ENCODE measurements at places on chromosomes 12 and 14.

DNA sequence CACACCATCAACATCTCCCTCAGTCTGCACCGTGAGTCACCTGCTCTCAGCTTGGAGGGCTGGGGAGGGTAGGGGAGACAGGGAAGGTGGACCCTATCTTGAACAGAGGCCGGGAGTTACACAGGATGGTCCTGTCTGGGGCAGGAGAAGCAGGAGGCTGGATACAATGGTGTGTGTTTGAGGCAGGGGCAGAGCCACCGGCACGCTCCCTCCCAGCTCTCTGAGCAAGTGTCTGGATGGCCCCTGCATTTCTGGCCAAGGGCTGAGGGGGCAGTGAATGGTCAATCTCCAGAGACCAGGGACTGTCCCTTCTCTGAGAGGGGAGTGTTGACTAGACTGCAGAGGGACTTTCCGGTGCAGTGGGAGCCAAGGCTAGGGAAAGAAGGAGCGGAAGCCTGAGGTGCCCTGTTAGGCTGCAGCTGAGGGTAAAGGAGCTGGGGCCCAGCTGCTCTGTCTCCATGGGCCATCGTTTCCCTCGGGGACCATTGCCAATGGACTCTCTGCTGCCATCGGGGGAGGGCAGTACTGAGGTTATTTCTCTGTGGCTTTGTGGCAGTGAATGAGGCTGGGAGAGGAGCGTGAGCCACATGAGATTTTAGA lies 1.9 kb downstream of the LRP1-AS start:
- DNase-seq: no peak

- DNase-seq: no peak
Measured at GRCh38 chr12:14611640-14612203, 44.0 kb upstream of the PLBD1 start.

DNA sequence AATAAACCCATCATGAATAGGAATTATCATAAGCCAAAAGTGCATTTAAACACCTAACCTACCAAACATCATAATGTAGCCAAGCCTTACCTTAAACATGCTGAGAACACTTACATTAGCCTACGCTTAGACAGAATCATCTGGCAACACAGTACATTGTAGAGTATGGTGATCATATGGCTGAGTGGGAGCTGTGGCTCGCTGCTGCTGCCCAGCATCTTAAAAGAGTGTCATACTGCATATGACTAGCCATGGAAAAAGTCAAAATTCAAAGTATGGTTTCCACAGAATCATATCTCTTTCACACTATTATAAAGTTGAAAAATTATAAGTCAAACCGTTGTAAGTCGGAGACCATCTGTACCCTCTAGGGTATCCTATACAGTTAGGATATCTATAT lies 32.0 kb upstream of the PRPF39 start:
- DNase-seq: no peak

DNA sequence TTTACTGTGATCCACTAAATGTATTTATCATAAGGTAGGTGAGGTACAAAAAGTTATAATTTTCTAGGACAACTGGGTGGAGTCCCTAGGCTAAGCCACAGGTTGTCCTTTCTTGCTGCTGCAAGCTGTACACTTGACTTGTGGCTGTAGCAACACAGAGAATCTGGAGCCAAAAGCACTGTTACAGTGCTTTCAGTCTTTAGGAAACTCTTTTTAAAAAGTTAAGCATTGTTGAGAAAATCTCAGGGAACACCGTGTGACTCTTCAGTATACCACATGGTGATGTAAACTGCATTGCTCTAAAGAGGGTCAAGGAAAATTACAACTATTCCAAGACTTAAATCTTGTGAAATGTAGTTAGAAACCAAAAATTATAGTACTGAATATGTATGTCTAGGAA lies 11.4 kb downstream of the SLC15A5 start:
- no peak for DNase-seq

- DNase-seq: no peak
Measured at GRCh38 chr14:99029145-99029915, 242.7 kb downstream of the BCL11B start.

DNA sequence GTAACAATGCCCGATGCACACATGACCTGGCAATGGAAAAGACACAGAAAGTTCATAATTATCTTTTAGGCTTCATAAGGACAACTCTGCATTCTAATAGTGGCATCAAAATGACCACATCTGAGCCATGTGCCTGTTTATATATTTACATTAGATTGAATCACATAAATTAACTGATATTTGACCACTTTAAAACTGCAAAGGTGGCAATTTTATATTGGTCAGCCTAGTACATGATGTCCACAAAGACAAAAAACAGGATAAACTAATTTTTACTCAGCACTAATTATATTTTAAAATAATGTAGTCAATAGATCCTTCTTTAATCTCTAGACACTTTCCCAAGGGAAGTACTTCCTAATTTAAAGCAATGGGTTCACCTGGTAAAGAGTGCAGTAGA lies 12.0 kb upstream of the OVCH1 start:
- DNase-seq: no peak

DNA sequence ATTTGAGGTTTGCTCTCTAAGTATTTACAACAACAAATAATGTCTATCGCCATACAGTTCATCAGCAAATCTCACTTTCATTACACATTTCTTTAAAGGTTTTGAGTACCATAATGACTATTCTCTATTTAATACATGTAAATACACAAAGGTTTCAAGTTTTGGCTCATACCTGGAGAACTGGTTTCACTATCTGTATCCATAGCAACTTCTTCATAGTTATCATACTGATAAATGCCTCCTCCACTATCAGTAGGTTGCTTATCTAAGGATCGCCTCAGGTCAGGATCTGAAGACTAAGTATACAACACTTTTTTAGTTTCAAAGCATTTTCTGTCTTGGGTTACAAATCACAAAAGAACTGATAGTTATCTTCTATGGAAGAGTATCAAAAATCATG lies 21.4 kb downstream of the ZFC3H1 start:
- no peak for DNase-seq

- no peak for DNase-seq
Measured at GRCh38 chr12:4454315-4454860, 8.8 kb upstream of the FGF6 start.

DNA sequence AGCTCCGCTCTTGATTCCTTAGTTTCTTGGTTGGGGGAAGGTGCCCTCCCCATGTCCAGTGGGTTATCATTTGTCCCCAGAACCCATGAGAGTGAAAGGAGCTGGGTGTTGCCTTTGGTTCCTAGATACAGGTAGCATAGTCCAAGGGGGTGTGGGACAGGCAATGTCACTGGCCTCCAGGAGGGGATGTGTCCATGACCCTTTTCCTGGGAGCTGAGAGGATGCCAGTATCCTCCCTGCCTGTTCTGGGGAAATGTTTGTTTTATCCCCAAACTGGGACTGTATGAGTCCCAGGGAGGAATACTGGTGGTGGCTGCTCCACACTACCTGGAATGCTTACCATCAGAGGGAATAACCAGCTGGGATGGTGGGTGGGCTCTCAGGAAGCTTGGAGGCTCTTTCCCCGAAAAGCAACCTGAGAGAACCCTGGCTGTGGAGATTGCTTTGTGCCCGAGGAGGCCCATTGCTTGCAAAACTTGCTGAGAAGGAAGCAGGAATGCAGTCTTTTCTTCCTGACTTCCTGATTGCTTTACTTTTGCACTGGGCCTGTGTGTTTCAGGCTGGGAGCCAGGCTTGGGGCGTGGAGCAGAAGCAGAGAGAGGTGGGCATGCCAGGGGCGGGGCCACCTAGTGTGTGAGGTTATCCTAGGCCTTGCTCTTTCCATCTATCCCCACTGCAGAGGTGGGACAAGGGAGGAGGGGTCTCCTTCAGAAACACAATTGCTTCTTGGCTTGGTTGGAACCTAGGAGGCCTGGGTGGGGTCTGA lies 715 bp upstream of the SLC10A1 start:
- DNase-seq: no peak

GRCh38 chr12:3820122-3820521 lies 53.1 kb downstream of the PARP11 start:
- DNase-seq: peak; percentile 49

DNA sequence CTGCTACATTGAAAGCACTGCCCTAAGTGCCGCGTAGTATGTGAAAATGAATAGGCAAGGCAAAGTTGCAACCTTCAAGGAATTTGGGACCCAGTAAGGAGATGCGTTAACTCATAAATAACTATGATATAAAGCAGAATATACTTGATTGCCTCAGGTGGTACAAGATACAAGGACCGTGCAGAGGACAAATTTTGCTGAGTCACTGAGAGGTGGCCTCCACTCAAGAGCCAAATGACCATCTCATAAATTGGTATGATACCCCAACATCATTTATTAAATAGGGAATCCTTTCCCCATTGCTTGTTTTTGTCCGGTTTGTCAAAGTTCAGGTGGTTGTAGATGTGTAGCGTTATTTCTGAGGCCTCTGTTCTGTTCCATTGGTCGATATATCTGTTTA lies 35.7 kb downstream of the IGF1 start:
- DNase-seq: no peak

- DNase-seq: peak; percentile 88
Measured at GRCh38 chr12:98352218-98352811, 163.1 kb upstream of the TMPO start.

- DNase-seq: no peak
Measured at GRCh38 chr12:117646520-117646919, 285.1 kb upstream of the NOS1 start.

- no peak for DNase-seq
Measured at GRCh38 chr12:99142651-99143050, 497.6 kb downstream of the APAF1 start.

GRCh38 chr12:116980083-116980482 lies 69.3 kb downstream of the FBXW8 start:
- DNase-seq: no peak

GRCh38 chr12:39804479-39804878 lies 184.9 kb upstream of the ABCD2 start:
- no peak for DNase-seq

DNA sequence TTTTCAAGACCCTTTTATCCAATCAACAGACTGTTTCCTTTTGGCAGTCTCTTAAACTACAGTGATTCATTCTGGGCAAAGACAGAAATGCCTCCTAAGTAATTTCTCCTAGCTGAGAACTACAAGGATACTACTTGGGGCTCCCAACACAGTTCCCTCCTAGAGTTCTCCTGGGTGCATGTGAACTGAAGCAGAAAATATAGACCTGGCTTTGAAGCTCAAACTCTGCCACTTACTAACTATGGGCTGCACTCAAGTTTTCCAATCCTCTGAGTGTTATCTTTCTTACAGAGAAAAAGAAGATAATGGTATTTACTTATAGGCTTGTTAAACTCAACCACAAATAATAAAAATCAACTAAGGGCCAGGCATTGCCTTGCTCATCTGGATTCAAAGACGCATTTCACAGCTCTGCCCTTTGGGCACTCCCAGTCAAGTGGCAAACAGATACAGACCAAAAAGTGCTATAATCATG lies 97.6 kb downstream of the EFCAB11 start:
- DNase-seq: no peak

DNA sequence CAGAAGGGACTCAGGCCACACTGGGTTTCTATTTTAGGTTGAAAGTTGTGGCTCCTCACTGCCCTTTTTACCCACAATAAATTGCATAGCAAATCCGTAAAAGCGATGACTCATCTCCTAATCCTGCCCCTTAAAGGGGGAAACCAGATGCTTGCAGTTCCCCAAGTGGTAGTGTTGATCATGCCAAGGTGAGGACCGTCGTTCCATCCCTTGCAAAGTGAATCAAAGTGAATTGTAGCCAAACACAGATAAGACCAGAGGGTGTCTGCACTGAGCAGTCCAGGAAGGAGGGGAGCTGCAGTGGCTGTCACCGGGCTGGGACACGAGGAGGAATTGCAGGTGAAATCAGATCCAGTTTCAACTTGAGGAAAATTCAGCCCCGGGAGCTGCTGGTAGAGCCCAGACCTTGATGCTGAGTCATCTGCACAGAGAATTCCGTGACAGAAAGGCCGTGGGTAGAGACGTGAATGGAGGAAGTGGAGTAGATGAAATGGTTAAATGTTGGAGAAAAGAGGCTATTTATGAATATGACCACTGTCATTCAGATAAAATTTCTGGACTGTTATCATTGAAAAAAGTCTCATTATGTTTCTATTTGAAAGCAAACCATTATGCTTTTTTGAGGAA lies 44.2 kb upstream of the MMP17 start:
- peak; percentile 89 for DNase-seq

GRCh38 chr12:93127582-93128331 lies 198.7 kb upstream of the EEA1 start:
- no peak for DNase-seq

- no peak for DNase-seq
Measured at GRCh38 chr14:95157048-95157326, 342 bp downstream of the DICER1 start.

GRCh38 chr12:19323805-19324204 lies 115.5 kb upstream of the AEBP2 start:
- no peak for DNase-seq

- DNase-seq: no peak
Measured at GRCh38 chr14:70094631-70095030, 94.1 kb downstream of the SLC8A3 start.

- DNase-seq: no peak
Measured at GRCh38 chr12:65858831-65859230, 34.5 kb downstream of the HMGA2 start.

DNA sequence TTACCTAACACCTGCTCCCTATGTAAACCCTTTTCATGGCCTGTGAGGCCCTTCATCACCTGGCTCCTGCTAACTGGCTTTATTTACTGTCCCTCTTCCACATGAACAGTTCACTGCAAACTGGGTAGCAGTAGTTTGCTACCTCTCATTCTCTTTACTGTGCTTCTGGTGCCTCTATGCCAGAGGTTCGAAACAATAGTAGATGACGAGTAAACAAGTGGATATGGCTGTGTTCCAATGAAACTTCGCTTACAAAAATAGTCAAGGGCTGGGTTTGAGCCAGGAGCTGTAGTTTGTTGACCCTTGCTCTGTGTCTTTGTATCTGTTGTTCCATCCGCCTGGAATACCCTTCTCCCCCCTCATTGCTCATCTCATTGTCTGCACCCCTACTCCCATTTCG lies 233.6 kb upstream of the RMST start:
- DNase-seq: no peak

DNA sequence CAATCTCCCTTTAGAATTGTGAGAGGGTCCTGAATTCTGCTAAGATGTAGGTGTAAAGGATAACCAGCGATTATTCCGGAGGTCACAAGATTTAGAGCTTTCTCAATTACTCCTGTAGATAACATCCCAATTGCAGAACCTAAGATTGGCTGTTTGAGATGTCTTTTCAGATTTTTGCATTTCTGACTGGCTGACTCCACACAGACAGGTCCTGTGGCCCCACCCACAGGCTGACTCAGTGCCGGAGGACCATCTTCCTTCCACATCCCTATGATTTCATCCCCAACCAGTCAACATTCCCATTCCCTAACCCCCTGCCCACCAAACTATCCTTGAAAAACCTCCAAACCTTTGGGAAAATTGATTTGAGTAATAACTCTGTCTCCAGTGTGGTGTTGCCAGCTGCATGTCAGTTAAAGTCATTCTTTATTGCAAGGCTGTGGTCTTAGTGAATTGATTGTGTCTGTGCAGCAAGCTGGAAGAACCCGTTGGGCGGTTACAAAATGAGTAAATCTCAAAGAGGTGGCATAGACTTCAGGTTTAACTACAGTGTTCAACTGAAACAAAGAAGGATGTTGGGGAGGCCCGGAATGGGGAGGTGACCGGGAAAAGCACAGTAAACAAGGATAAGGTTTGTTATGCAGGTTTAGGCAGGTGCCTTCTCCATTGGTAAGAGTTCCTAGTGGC lies 10.6 kb downstream of the FNTB start:
- DNase-seq: no peak
